GM13976 (cell line): ENCODE measurements at places on chromosomes 1 and 21.

DNA sequence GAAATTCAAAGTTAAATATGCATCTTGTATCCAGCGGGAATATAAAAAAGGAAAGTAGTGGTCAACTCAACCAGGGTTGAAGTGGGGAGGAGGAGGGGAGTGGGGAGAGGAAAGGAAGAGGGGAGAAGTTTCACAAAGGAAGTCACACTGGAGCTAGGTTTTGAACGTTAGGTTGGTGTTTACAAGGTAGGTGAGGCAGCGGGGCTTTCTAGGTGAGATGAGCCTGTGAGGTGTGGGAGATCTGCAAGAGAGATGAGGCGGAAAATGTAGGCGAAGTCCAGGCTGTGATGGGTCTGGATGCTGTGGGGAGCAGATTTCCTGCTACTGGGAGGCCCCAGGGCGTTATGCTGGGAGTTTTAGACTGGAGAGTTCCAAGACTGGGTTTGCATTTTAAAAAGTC is 36.1 kb upstream of the IL20 start:
- DNase-seq = no peak

DNA sequence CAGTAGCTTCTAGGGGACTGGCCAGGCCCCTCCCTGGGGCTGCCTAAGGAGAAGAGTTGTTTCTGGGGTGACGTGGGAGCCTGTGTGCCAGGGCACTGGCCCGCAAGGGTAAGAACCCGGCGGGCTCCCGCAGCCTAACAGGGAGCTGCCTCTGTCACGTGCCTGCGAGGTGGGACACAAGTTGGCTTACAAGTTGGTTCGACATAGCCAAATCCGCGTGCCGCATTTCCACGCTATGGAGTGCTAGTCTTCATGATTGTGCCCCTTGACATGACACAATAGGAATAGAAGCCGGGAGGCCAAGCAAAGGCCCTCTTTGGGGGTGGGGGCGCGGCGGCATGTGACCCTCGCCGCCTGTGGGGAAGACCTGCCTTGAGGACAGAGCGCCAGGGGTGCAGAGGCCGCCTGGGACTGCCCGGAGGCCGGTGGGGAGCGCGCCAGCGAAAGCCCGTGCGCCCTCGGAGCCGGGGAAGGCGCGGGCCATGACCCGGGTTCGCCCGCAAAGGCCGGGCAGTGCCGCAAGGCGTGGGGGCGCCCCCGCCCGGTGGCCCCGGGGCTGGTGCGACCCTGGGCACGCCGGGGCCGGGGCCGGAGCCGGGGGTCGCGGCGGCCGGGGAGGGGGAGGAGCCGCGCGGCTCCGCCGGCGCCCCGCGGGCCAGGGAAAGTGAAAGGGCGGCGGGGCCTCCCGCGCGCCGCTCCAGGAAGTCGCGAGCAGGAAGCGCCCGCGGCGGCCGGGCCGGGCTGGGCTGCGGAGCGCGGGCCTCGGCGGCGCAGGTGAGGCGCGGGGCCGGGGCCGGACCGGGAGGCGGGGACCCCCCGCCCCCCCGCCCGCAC is at the start of gene SLC37A1:
Gene SLC37A1 (plus strand): TSS at position 702 of the 834 bp plus-strand sequence. CDS start 4,603 bp downstream, outside the sequence.
- peak; percentile 76 for DNase-seq

DNA sequence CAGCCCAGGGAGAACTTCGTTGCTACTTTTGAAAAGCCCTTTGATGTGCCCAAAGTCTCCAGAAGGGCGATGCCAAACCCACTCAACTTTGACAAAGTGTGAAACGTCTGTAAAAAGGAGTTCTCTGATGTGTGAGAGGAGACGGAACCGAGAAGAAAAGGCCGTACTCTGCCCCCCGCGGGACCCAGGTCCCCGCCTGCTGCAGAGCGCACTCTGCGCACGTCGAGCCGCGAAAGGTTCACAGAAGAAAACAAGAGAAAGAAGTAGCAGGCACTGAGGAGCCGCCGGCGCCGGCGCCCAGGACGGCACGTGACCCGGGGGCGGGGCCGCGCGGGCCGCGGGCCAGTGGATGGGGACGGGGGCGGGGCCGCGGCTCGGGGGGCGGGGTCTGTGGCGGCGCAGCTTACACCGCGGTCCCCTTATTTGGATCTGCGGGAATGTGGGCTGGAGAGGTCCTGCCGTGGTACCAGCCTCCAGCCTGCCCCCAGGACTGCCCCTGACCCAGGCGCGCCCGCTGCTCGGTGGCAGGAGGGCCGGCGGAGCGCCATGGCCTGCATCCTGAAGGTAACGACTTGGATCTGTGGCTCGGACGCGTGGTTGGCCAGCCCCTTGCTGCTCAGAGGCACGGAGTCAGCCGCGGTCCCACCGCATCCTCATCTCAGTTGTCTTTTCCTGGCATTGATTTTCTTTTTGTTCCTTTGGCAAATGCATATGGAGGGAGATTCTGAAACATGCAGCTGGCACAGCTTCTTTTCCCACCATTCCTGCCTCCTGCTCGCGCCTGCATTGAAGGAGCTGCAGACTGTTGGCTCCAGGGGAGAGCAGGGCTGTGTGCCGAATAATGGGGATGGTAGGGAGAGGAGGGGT is at the start of gene ST6GALNAC3:
Gene ST6GALNAC3 (plus strand): TSS at position 426 of the 867 bp plus-strand sequence.
- peak; percentile 85 for DNase-seq

DNA sequence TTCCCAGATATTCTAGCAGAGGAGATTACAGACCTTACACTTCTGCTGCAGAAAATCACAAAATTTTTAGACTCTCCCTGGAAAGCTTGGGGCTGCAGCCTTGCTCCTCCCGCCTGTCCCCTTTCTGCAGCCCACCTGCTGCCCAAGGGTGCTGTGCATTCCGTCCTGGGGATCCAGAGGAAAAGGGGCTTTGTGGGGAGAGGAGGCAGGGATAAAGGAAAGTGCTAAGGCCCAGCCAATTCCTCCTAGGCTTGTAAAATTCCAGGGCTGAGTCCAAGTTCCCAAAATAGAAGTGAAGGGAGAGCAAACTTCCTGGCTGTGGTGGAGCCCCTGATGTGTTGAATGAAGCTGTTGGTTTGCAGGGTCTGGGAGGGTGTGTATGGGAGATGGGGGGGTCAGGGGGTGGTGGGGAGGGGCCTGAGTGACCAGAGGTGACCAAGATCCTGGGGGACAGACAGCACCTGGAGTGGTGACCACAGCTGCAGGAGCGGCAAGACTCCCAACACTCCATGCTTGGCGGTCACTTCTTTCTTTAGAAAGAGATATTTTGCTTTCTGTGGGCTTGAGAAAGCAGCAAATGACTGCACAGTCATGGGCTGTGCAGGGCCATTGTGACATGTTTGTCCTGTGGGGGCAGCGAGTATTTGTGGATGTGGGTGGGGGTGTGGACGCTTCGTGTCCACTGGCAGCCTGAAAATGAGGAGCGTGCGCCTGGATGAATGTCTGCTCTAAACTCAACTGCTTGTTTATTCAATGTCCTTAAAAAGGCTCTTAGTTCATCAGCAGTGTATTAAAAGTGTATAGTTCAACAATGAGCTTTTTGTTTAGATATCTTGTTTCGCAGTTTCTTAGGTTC is 68.4 kb downstream of the TLR5 start:
- no peak for DNase-seq

DNA sequence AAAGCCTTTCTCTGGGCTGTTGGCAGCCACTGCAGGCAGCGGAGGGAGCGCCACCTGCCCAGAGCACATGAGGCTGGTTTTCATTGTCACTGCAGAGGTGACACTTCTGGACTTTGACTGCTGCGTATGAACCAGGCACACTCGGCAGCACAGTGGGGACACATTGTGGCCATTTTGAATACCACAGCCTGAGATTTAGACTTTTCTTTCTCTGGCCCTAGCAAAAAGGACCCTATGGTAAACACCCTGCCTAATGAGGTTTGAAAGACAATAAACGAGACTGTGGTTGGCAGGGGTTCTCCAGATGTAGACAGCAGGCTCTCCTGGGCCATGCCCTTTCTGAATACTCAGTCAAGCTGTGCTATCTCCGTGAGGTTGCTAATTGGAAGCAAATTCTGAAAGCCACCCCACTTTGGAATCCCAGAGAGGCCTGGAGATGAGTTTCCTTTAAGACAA is 12.0 kb upstream of the KCNE2 start:
- DNase-seq = peak; percentile 68

DNA sequence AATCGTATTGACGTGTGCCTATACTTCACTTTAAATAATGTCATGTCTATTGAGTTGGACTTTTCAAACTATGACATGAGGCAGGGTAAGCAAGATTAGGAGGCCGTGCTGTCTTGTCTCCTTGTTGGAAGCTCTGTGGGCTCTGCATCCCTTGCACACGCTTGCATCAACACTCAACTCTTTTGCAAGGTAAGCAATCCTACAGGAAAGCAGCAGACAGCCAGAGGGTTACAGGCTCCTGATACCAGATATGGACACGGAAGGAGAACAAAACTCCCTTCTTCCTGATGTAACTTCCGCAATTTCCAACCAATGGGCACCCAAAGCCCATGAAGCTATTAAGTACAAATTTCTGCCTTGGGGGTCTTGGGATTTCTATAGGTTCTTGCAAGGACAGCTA is 1520.7 kb upstream of the B3GALT2 start:
- no peak for DNase-seq

- DNase-seq = no peak
Observed at GRCh38 chr21:27648560-27648959, 681.7 kb upstream of the ADAMTS5 start.
